ENCODE measurements at places on chromosomes 13 and 19.

DNA sequence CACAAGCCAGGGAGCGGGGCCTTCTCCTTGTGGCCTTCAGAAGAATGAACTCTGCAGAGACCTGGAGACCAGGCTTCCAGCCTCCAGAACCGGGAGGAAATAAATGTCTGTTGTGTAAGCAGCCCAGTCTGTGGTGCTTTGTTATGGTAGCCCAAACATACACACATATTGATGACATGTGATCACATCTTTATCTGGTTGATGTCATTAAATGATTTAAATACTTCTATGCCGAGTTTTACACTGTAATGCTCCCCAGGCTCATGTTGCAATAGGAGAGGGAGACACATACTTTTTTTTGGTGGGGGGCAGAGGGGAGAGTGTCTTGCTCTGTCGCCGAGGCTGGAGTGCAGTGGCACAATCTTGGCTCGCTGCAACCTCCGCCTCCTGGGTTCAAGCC lies 188.0 kb upstream of the IRS2 start:
- no peak for DNase-seq

DNA sequence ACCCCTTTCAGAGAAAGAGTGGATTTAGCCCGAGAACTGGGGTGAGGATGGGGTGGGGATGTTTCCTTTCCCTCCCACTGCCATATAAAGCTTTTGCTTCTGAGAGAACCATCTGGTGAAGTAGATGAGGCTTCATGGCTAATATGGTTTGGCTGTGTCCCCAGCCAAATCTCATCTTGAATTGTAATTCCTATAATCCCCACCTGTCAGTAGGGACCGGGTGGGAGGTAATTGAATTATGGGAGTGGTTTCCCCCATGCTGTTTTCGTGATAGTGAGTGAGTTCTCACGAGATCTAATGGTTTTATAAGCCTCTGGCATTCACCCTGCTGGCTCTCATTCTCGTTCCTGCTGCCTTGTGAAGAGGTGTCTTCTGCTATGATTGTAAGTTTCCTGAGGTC lies 270.9 kb downstream of the LMO7 start:
- DNase-seq = no peak

- DNase-seq = no peak
Measured at GRCh38 chr13:46383383-46383782, 3.7 kb downstream of the RUBCNL start.

- no peak for DNase-seq
Measured at GRCh38 chr19:41726493-41726892, 18.1 kb downstream of the CEACAM5 start.

DNA sequence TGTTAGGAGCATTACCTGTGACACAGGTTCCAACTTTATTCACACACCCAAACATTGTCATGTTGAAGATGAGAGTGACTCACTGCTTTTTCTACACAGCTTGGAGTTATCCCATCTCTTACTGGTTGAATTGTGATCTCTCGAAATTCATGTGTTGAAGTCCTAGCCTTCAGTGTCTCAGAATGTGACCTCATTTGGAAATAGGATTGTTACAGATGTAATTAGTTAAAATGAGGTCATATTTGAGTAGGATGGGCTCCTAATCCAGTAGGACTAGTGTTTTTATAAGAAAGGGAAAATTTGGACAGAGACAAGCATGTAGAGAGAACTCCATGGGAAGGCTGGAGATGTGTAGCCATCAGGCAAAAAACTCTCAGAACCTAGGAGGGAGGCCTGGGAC lies 142.5 kb downstream of the POSTN start:
- no peak for DNase-seq

- DNase-seq = no peak
Measured at GRCh38 chr19:44943801-44944249, 1.8 kb downstream of the APOC4 start.

- DNase-seq = no peak
Measured at GRCh38 chr19:33883859-33884519, 87.3 kb downstream of the KCTD15 start.

- no peak for DNase-seq
Measured at GRCh38 chr13:25585000-25585399, 213.2 kb downstream of the ATP8A2 start.

GRCh38 chr19:55544014-55544413 lies 1.3 kb downstream of the SBK3 start:
- DNase-seq = no peak

DNA sequence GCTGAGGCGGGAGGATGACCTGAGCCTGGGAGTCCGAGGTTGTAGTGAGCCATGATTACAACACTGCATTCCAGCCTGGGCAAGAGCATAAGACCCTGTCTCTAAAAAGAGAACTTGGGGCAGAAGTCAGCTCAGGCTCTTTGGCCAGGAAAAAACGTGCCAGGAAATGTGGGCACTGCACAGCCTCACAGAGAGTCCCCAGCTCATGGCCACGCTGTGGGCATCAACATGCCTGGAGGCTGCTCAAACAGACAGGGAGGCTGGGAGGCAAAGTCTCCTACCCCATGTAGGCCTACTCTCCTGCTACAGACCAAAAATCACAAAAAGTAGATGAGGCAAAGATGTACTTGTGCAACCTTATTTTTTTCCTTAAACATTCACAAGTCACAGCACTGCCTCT lies 49.4 kb downstream of the PEPD start:
- no peak for DNase-seq

DNA sequence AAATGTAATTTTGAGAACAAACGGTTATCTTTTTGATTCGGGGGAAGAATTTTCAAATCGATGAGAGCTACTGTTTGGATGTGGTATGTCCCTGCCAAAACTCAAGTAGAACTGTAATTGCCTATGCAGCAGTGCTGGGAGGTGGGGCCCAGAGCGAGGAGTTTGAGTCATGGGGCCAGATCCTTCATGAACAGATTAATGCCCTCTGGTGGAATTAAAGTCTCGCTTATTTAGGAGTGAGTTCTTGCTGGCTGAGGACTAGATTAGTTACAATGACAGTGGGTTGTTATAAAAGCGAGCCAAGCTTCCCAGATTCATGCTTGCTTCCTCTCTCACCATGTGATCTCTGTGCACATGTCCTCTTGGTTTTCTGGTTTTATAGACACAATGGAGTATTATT lies 11.8 kb upstream of the PRR20A start:
- DNase-seq = no peak

GRCh38 chr19:4967738-4968461 lies 1.0 kb upstream of the KDM4B start:
- no peak for DNase-seq

- DNase-seq = no peak
Measured at GRCh38 chr19:3698386-3698950, 1.8 kb downstream of the PIP5K1C start.

DNA sequence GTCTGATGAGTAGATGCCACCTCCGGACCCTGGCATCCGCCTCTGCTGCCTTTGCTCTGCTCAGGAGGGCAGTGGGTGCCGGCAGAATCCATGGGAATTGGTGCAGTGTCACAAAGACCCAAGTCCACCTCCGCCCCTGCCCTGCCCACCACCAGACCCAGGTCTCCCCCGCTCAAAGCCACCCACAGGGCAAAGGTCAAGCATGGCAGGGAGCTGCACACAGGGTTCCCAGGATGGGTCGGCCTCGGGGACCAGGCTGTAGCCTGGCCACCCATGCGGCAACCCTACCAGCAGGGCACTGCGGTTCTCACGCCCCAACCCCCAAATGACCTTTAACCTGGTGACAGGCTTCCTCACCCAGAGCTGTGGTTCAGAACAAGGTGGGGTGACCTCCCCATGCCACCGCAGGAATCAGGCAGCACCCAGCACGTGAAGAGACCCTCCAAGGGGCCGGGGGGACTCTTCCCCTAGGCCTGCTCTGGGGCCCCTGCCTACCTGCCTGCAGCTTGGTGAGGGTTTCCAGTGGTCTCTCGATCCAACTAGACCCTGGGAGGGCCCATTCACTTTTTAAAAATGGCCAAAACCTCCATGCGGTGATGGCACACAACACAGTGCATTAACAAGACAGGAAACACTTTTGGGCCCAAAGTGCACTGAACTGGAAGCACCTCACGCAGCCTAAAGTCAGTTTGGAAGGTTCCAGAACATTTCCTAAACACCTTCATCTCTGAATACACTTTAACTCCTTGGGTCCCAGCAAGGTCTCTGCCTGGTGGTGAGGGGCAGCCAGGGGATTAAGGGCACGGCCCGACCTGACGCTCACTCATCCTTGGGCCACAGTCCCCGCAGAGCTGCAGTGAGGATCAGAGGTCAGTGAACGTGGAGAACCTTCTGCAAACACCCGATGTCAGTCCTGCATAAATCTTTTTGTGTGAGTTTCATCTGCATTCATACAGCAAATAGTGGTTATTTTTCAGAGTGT lies 11.0 kb downstream of the GAS6 start:
- DNase-seq = no peak

DNA sequence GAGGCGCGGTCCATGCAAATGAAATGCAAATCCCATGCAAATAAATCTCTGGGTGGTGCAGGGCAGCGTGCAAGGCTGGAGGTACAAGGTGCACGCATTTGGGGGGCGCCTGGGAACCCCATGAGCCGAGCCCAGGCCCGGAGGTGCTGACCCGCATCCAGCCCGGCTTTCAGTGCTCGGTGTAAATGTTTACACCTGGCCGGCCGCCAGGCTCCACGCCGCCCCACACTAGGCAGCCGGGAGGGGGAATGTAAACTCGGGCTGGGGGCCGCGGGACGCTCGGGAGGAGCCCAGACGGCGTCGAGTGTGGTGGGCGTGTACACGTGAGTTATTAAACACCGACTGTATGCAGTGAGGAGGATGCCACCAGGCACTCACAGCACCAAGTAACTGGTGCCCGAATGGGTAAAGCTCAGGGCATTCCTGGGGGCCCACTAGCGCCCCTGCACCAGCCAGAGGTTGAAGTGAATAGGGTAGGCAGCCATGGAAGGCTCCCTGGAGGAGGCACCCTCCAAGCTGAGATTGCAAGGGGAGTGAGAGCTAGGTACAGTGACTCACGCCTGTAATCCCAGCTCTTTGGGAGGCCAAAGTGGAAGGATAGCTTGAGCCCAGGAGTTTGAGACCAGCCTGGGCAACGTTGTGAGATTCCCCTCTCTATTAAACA lies 17.2 kb downstream of the FUT6 start:
- DNase-seq = no peak

GRCh38 chr13:27919659-27919933 lies 204 bp upstream of the PDX1 start:
- no peak for DNase-seq

DNA sequence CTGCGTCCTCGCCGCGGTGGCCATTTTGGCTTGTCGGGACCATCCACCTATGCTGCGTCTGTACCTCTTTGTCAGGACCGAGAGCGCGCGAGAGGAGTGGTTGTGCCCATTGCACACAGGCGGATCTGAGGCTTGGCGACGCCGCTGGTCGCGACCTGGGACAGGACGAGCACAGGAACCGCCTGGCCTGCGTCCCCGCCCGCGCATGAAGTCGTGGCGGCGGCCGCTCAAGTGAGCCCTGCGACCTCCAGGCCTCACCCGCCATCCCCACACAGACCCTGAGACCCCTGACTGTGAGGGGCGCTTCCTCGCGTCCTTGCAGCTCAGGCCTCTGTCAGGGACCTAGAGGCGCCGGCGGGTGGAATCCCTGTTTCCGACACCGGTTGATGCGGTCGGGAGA lies 16.8 kb downstream of the ZNF586 start:
- DNase-seq = no peak

DNA sequence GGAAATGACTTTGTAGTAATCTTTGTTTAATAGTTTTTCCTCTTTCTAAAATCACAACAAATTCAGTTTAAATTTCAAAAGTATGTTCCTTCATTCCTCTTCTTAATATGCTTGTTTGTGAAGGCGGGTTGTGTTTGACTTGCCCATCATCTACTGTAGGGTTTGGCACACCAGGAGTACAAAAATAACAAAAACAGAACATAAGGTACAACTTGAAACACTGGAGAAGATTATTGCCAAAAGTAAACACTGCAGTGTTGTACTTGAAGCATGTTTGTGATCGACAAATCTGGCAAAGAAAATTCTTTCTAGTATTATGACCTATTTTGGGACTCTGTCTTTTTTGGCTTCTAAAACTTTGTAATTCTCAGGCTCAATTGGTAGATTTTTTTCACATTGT lies 518.6 kb downstream of the SLITRK5 start:
- no peak for DNase-seq

GRCh38 chr13:113544071-113544891 lies 40.3 kb upstream of the TFDP1 start:
- no peak for DNase-seq

DNA sequence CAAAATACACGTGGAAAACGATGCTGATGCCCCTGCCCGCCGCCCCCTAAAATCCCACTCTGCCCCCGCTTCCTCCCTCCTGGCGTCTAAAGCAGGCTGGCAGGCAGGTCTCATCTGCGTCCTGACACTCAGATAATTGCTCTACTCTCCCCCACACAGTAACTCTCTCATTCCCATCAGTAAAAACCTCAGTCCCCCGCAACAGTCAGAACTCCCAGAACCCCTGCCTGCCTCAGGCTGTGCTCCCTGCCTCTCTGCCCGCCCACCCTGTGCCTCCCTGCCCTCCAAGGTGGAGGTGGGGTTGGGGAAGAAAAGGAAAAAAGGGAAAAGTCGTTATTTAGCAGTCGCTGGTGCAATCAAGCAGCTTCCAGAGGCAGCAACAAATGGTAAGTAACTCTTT lies 473.7 kb downstream of the EFNB2 start:
- no peak for DNase-seq

DNA sequence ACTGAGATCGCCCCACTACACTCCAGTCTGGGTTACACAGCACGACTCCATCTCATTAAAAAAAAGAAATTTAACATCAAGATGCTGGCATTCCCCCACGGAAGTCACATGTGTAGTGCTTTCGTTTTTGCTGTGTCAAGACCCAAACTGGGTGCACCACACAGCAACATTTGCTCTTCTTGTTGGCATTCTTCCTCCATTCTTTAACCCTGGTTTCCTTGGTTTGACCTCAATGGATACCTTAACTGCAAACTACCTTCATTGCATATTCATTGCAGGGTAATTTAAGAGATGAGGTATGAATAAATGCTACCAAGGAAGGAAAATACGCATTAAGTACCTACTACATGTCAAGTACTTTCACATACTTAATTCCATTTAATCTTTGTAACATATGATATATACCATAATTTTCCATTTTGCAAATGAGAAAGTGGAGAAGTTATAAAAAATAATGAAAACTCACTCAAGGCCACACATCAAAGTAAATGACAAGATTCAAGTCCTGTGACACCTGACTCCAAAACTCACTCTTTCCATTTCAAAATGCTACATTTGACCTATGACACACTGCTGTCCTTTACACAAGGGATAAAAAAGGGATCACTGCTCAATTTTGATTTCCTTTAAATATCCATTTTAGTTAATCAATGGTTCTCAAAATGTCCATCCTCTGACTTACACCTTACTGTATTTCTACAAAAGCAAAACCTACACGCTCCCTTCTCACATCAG lies 59.2 kb downstream of the STK24 start:
- no peak for DNase-seq

All from activated CD8-positive, alpha-beta memory T cell treated with anti-CD3 and anti-CD28 coated beads for 1 hour (primary cell).